ENCODE measurements at places on chromosomes 1 and 21. TPM values are rescaled to one million over a fixed set of nuclear protein-coding genes. Genes with fewer than 3 reads are reported as not detected.
A peak's percentile ranks its signal among the peaks of the same experiment; 100 is the strongest.

BNIPL gene
- 2.8 TPM for total RNA-seq

DNA sequence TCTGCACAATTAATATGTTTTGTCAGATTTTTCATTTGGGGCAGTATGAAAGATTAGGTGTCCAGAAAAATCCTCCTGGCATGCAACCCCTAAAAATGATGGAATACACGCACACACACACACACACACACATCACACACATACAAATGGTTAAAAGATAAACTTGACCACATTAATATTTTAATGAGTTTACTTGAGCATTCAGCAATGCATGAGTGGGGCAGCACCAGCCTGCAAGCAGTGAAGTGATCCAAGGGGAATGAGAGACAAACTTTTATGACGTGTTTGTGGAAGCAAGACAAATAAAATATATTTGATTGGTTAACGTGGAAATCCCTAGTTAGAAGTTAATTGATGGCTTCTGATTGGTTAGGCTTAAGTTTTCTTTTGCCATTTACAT, 29.1 kb upstream of the SOAT1 start:
- no peak for DNase-seq

KCNJ9 gene
- total RNA-seq = not detected

DNA sequence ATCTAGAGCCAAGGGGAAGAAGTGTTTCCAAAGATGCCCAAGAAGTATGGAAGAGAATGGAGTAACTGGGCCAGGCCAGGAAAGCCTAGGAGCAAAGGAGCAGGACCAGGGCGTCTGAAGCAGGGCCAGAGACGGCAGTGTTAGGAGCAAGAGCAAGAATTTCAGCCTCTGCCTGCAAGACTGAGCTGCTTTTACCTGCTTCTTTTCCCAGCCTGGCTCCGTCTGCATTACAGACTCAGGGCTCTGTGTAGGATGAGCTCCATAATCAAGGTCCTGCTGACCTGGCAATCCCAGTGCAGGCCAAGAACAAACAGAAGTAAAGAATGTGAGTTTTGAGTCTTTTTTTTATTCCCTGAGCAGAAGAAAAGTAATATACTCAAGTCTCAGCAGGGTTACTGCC, 10.1 kb downstream of the FMO1 start:
- no peak for DNase-seq

VANGL2 gene
- total RNA-seq = 2.7 TPM

DNA sequence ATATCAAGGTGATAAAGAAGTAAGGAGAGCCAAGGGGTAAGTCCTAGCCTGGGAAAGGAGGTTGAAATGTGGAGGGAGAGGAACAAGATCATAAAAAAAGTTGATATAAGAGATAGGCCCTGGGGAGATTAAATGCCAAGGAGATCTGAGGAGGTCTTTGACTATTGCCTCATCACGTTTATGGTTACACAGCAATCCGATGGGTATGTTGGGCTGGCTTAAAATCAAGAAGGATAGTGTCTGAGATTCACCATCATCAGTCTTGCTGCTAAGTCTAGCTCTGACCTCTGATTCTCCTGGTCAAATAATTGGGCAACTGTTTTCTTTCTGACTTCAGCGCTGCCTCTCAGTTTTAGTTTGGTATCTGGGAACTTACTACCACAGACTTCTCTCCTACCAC, 416.3 kb downstream of the GPATCH2 start:
- no peak for DNase-seq

PYCR2 gene
- total RNA-seq = 32.6 TPM

TSPAN2 gene
- 10.4 TPM for total RNA-seq

DNA sequence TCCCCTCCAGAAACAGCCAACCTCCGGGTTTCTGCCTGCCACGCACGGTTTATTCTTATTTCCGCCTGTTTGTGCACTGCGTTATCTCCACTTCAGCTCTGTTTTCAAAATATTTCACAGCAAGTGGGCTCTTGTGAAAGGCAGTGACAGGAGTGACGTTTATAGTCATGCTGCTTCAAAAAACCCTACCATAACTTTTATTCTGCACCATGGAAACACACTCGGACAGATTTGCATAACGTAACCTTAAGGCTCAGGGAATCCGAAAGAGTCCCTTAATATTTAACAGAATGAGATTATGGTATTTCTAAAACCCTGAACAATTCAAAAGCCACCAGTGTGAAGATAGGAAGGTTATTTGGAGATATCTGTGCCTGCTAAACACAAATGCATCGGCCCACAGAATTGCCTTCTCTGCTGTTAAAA, 782 bp upstream of the SDE2 start:
- DNase-seq = no peak

RHCE gene
- total RNA-seq = 3.1 TPM

DNA sequence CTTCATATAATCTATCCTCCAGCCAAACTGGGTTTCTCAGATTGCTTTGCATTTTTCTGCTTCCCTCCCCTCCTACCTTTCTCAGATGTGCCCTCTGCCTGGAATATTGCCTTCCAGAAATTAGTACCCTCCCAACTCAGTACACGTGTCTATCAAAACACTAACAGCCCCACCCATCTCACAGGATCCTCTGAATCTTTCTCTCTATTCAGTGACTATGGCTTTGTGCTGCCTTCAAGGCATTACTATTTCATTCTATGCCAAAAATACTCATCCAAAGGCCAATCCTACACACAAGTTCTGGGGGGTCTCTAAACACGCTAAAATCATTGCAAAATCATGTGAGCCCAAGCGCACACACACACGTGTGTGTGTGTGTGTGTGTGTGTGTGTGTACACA, 58.4 kb downstream of the ZNF281 start:
- no peak for DNase-seq

- DNase-seq = no peak
Observed at GRCh38 chr1:160124705-160125478, 9.3 kb downstream of the ATP1A2 start.

- DNase-seq = no peak
Observed at GRCh38 chr1:77977989-77978292, 931 bp downstream of the FUBP1 start.

GRCh38 chr1:213931836-213932235, 55.9 kb upstream of the PROX1 start:
- DNase-seq = peak; percentile 52

ADAM30 gene
- total RNA-seq = not detected

GRCh38 chr1:14508613-14509012, 89.9 kb upstream of the KAZN start:
- DNase-seq = no peak

GRCh38 chr21:16179773-16180172, 450.0 kb downstream of the USP25 start:
- no peak for DNase-seq

DNA sequence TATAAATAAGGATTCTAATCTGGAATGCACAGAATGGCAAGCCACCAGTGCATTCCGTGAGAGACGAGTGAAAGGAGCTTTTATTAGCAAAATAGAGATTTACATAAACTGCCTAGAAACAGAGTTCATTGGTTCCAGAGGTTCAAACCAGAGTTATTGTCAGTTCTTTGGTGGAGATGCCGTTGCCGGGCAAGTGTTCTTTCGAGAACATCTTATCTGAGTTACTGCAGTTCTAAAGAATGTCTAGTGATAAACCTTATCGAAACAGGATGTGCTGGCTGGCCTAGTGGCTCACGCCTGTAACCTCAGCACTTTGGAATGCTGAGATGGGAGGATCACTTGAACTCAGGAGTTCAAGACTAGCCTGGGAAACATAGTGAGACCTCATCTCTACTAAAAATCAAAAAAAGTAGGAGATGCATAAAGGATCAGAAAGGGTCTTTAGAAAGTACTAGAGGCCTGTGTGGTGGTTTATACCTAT, 19.9 kb upstream of the EVI5 start:
- DNase-seq = peak; percentile 85

GRCh38 chr1:53295295-53295694, 32.6 kb downstream of the LRP8 start:
- DNase-seq = no peak

DNA sequence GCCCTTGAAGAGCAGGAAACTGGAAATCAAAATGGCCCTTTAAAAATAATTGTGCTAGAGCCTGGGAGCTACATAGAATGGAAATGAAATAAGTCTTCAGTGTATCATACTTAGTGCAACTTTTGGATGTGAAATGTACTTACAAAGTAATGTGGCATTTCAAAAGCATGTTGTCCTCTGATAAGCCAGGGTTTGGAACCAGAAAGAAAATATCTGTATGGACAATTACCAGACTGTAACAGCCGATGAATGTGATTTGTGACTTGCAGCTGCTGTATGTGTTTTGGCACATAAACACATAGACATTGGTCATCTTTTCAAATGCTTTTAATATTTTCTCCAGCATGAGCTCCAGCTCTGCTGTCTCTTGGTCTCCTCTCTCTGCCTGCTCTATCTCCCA, 546.4 kb downstream of the OMA1 start:
- peak; percentile 94 for DNase-seq

DNA sequence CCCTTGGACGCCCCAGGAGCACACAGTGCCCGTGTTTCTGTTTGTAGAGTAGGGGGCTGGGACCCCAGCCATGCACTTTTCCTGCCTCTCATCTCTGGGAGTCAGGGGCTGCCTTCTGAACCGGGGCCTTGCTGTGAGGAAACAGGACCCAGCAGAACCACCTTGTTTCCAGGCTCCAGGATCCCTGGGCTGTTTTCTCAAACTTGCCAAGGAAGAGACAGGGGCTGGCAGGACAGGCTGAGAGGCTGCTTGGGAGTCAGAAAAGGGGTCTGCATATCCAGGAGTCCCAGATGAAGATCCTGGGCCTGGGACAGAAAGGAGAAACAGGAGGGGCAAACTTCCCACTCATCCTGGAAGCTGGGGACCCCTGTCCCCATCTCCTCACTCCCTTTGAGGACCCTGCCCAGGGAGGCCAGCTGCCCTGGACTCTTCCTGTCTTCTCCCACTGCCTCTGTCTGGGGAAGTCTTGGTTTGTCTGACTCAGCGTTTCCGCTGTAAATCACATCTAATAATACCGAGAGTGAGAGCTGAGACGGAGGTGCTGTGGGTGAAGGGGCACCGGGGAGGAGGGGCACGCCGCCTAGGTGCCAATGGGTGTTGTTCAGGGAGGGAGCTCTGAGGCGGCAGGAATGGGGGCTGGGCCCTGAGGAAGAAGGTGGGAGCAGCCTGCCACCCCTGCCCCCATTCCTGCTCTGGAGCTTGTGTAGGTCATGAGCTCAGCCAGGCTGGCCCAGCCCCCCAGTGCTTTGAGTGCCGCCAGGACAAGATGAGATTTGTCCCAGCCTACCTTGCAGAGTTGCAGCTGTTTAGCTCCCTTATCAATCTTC, 16.7 kb downstream of the POU3F1 start:
- DNase-seq = peak; percentile 64

CELSR2 gene
- 7.9 TPM for total RNA-seq

AMY1A gene
- 2.1 TPM for total RNA-seq

Data from lung (tissue), 17 donors.